Activated CD4-positive, alpha-beta memory T cell treated with anti-CD3 and anti-CD28 coated beads for 36 hours (primary cell): ENCODE measurements at places on chromosomes 5 and 9. TPM values are rescaled to one million over a fixed set of nuclear protein-coding genes. Genes with fewer than 3 reads are reported as not detected.

The JAKMIP2 gene
- 1.1 TPM for total RNA-seq

The LRRC19 gene
- total RNA-seq = not detected

The SPARC gene
- not detected for total RNA-seq

The MCCC2 gene
- 54.4 TPM for total RNA-seq

The FOXD4L5 gene
- not detected for total RNA-seq

The UBE2B gene
- 124 TPM for total RNA-seq

The ATOSB gene
- total RNA-seq = 9.6 TPM

The RASGRF2 gene
- 8.6 TPM for total RNA-seq

The IL3 gene
- 23.1 TPM for total RNA-seq

The ALDH1A1 gene
- not detected for total RNA-seq

The AGGF1 gene
- total RNA-seq = 27.6 TPM

The CCDC192 gene
- total RNA-seq = not detected

The FBN2 gene
- total RNA-seq = not detected
